GM18507 (cell line): ENCODE measurements at places on chromosomes 2 and 18.
A peak's percentile ranks its signal among the peaks of the same experiment; 100 is the strongest.

GRCh38 chr2:241112046-241112445 is 10.0 kb upstream of the MTERF4 start:
- no peak for DNase-seq

GRCh38 chr18:34023471-34023870 is 201.2 kb downstream of the NOL4 start:
- no peak for DNase-seq

GRCh38 chr2:88342749-88343148 is 109.7 kb downstream of the FOXI3 start:
- no peak for DNase-seq

DNA sequence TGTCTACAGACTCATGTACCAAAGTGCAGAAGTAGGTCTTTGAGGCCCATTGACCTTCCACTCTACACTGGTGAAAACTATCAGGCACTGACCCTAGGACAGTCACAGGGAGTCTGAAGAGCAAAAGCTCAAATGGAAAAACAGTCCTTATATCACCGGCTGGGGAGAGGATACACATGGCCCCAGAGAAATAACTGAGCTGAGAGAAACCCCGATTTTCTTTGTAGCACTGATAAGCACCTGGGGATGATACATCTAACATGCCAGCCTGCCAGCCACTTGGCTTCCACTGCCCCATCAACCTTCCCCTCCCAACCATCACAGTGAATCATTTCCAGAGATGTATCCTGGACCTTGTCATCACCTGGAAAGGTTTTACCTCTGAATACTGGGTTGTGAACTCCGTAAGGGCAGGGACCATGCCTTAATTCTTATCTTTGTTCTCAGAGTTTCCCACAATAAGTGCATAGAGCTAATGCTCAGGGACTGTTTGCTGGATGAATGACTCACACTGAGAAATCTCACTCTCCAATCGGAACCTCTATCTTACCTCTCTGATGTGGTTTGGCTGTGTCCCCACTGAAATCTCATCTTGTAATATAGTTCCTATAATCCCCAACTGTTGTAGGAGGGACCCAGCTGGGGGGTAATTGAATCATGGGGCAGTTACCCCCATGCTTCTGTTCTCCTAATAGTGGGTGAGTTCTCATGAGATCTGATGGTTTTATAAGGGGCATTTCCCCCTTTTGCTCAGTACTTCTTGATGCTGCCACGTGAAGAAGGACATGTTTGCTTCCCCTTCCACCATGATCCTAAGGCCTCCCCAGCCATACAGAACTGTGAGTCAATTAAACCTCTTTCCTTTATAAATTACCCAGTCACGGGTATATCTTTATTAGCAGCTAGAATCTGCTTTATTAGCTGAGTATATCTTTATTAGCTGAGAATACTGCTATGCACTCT is 37.1 kb downstream of the EVA1A start:
- DNase-seq, result no peak

GRCh38 chr2:135742325-135742757 is 686 bp downstream of the UBXN4 start:
- peak; percentile 8 for DNase-seq

- DNase-seq, result no peak
These were observed 216.7 kb upstream of the STON1 start for GRCh38 chr2:48313036-48313877.

- peak; percentile 54 for DNase-seq
These were observed 146.1 kb downstream of the HAUS1 start for GRCh38 chr18:46250084-46250811.

DNA sequence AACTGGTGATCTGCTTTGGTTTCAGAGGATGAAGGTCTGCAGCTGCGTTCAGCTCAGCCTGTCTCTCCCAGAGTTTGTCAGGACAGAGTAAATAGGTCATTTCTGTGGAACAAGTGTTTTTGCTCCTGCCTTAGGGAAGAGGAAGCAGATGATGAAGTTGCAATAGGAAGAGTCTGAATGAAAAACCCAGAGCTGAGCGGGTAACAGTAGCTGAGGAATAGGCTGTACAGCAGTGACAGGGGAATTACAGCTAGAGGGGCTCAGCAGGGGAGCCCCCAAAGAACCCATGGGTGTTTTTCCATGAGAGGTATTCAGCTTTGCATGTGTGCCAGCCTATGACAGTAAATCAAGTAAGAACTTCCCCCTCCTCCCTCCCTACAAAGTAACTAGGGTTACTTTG is 10.3 kb upstream of the CYBRD1 start:
- DNase-seq, result no peak

GRCh38 chr2:156466739-156467405 is 30.7 kb downstream of the GPD2 start:
- DNase-seq, result no peak

DNA sequence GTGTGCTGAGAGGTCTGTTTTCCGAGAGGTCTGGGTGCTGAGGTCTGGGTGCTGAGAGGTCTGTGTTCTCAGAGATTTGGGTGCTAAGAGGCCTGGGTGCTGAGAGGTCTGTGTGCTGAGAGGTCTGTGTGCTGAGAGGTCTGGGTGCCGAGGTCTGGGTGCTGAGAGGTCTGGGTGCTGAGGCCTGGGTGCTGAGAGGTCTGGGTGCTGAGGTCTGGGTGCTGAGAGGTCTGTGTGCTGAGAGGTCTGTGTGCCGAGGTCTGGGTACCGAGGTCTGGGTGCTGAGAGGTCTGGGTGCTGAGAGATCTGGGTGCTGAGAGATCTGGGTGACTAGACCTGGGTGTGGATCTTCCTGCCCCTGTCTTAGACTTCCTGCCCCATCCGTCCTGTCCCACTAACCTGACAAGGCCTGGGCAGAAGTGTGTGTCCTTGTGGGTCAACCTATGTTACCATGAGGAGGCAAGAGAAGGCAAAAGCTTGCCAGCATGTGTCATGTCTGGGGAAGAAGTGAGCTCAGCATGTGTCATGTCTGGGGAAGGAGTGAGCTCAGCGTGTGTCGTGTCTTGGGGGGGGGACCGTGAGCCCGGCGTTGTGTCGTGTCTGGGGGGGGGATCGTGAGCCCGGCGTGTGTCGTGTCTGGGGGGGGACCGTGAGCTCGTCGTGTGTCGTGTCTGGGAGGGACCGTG is 69.3 kb downstream of the KCNG2 start:
- DNase-seq, result no peak

GRCh38 chr18:59570796-59571195 is 126.4 kb downstream of the CCBE1 start:
- DNase-seq, result no peak

DNA sequence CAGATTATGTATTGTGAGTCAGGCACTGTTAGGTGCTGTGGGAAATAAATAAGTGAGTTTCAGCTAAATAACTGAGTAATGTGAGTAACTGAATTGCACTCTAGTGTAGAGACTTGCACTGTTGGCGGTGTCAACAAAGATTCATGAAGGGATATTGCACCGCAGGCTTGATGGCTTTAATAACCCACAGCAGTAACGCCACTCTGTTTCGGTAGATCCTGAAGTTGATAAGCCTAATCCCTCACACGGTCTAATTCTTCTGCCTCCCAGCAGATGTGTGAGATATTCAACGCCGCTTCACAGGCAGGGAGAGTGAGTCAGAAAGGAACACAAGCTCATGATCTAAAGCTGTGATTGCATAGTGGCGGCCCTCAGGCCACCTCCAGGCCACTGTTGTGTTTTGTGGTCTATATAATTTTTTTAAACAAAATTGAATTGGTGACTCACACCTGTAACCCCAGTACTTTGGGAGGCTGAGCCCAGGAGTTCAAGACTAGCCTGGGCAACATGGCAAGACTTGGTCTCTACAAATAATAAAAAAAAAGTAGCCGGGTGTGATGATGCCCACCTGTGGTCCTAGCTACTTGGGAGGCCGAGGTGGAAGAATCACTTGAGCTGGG is 94.3 kb downstream of the LIPG start:
- DNase-seq, result no peak

- no peak for DNase-seq
These were observed 67.5 kb downstream of the EMILIN2 start for GRCh38 chr18:2914185-2914880.

DNA sequence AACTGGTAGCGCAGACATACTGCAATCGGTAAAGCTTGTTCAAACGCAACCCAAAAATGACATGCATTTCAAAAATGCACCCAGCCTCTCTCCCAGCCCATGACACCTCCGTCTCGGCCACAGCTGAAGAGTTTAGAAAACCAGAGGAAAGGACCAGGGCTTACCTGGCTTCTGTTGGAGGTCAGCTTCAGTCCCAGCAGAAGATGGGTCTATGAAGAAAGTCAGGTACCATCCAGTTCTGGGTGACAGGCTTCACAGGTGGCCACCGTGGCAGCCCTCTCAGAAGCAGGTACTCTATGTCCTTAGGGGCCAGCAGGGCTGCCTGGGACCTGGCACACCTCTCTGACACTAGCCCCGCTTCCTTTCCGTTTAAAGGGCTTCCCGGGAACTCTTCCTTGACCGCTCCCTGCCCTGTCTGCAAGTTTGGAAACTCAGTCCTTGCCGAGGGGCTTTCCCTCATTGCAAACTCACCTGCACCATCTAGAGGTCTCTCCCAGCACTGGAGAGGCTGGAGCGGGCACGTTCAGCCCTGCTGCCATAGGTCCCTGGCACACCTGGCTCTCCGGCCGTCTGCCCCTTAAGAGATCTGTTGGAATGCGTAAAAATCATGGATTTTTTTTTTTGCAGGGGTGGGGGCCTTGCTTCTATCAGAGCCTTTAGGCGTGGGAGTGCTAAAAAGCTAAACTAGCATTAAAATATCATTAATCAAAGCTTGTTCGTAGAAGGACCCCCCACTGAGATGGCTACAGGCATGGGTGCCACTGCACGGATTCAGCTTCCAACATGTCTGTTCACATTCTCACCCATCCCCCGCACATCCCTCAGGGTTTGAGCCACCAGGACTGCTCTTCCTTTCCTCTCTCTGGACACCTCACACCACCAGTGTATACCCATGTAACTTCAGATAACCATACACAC is at the start of gene EDAR:
Gene EDAR (minus strand): TSS at position 425 of the 918 bp plus-strand sequence. CDS start 58,206 bp downstream, outside the sequence.
- DNase-seq, result peak; percentile 26

DNA sequence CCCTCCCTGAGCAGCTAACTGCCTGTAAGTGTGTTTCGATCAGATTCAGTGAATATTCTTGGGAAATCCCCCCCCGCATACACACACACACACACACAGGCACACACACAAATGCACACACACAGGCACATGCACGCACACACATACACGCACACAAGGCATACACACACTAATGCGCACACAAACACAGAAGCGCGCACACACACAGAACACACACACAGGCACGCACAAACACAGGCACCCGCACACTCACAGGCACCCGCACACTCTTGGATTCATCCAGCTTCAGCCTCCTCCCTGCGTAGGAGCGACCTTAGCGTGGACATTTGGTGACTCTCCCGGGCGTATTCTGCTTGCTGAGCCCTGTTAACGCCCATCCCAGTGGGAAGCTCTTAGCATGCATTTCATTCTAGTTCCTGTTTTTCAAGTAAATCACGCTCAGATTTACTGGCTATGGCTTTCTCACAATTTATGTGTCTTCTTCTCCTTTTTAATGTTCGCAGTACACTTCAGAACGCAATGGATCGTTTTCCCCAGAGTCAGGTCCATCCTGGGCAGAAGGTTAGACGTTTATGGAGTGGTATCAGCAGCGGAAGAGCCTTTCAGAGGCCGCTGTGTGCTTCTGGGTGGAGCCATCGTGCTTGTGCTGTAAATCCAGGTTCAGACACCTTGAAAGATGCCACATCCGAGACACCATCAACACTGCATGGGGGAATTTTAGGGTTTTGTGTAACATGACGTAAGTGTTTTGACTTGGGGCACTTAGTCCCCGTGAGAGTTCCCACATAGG is 656.6 kb downstream of the GALR1 start:
- DNase-seq, result no peak

DNA sequence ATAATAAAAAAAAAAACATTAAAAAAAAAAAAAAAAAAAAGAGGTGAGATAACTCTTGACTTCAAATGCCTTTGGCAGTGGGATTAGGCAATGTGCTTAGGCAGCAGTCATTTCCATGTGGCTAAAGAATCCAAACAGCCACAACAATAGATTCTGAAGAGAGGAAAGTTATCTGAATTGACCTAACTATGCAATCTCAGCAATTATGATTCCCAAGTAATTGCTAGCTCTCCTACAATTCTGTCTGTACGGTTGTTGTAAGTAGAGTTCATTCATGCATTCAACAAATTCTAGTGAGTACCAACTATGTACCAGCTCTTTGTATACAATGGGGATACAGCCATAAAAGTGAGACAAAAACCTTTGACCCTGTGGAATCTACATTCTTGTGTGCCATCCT is 3.6 kb downstream of the SRD5A2 start:
- DNase-seq, result no peak
